Stimulated activated CD8-positive, alpha-beta memory T cell treated with anti-CD3 and anti-CD28 coated beads, Interleukin-2, amount 100 ng/mL, for 1 hour (primary cell): ENCODE measurements at places on chromosomes 6 and 20.

GRCh38 chr6:129671442-129672340, 38.3 kb downstream of the ARHGAP18 start:
- DNase-seq, result no peak

DNA sequence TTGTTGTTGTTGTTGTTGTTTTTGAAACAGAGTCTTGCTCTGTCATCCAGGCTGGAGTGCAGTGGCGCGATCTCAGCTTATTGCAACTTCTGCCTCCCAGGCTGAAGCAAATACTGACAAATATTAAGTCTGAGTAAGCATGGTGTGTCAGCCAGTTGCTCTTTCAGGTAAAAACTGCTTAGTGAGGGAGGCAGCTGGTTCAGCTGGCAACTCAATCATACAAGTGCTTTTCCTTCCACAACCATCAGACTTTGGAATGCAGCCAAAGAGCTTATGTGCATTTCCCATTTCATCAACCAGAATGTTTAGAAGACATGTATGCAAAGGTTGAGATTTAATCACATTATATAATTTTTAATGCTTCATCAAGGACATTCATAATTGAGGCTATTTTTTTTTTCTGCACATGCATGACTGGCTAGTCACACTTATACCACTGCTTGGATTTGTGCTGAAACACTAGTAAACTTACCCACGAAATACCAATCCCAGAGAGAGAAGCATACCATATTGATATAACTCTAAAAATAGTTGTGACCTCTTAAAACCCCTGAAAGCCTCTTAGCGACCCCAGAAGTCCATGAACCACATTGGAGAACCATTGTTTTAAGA, 56.0 kb downstream of the CLIC5 start:
- no peak for DNase-seq

- DNase-seq, result no peak
Measured at GRCh38 chr6:149037051-149037671, 280.4 kb upstream of the TAB2 start.

- DNase-seq, result no peak
Measured at GRCh38 chr6:155676346-155676745, 220.7 kb upstream of the NOX3 start.

DNA sequence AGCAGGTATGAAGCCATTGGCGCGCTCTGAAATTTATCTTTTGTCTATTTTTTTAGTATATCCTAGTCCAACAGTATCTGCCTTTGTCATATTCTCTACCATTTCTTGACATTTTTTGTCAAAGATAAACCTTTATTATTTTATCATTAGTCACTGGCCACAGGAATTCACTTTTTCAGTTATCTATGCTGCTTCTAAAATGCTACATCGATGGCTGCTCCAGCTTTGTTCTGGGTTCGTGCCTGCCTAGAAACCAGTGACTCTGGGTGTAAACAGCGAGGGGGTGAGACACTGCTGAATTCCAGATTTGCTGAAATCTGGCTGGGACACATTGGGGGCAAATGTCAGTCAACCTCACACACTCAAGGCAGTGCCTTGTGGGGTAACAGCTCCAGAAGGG, 193.4 kb downstream of the CDC5L start:
- no peak for DNase-seq
